ENCODE measurements at places on chromosomes 13 and 19.
A peak's percentile ranks its signal among the peaks of the same experiment; 100 is the strongest.

DNA sequence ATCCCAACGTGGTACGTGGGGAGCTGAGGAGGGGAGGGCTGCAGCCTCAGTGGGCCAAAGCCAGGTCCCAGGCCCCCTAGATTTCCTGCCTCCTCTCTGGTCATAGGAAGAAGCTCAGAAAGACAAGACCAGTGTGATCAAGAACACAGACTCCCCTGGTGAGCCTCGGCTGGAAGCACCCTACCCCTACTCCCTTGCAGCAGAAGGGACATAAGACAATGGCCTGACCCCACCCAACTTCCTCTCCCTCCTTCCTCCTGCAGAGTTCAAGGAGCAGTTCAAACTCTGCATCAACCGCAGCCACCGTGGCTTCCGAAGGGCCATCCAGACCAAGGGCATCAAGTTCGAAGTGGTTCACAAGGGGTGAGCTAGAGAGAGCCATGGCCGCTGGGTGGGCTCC, 11.5 kb downstream of the PODNL1 start:
- H3K27ac ChIP-seq = no peak overlapping the region
- H3K36me3 ChIP-seq = peaks cover 30% of the 10 kb centered on the region
- H3K27me3 ChIP-seq = no peaks in the 10 kb centered on the region
- no peak for DNase-seq
- no peak overlapping the region for H3K4me3 ChIP-seq
- H3K4me1 ChIP-seq = no peaks in the 10 kb centered on the region

- no peak overlapping the region for H3K4me3 ChIP-seq
- no peaks in the 10 kb centered on the region for H3K27me3 ChIP-seq
- peaks cover 35% of the 10 kb centered on the region for H3K4me1 ChIP-seq
- no peaks in the 10 kb centered on the region for H3K36me3 ChIP-seq
Observed at GRCh38 chr19:57816652-57817051, 1.9 kb upstream of the ZNF552 start.

- H3K4me1 ChIP-seq = no peaks in the 10 kb centered on the region
- H3K36me3 ChIP-seq = no peaks in the 10 kb centered on the region
- H3K27me3 ChIP-seq = peaks cover 3% of the 10 kb centered on the region
- no peak overlapping the region for H3K27ac ChIP-seq
Observed at GRCh38 chr19:7301525-7301924, 7.3 kb upstream of the INSR start.

- no peak for DNase-seq
- no peaks in the 10 kb centered on the region for H3K36me3 ChIP-seq
- peaks cover 35% of the 10 kb centered on the region for H3K27me3 ChIP-seq
Observed at GRCh38 chr19:46495786-46496099, at the start of gene PNMA8B. Gene PNMA8B (minus strand): TSS chr19:46495867. CDS start chr19:46495465, 402 bp downstream.

DNA sequence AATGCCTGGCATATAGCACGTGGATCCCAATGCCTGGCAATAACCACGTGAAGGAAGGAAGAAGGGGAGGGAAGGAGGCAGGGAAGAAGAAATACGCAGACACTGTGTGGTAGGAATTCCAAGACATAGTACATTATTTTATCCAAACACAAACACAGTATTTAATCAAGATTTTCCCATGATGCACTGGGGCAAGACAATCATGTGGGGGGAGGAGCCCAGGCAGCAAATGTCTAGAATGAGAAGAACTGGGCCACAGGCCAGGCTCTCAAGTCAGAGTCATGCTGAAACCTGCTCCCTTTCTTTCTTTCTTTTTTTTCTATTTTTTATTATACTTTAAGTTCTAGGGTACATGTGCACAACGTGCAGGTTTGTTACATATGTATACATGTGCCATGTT, 717.9 kb downstream of the UQCRFS1 start:
- no peak overlapping the region for H3K27ac ChIP-seq
- H3K27me3 ChIP-seq = no peaks in the 10 kb centered on the region
- H3K36me3 ChIP-seq = no peaks in the 10 kb centered on the region
- H3K4me1 ChIP-seq = peaks cover 22% of the 10 kb centered on the region
- DNase-seq = no peak

GRCh38 chr19:52910648-52911047, 12.6 kb downstream of the ZNF888 start:
- no peak for DNase-seq
- H3K27ac ChIP-seq = no peak overlapping the region
- H3K4me1 ChIP-seq = no peaks in the 10 kb centered on the region
- no peaks in the 10 kb centered on the region for H3K27me3 ChIP-seq

DNA sequence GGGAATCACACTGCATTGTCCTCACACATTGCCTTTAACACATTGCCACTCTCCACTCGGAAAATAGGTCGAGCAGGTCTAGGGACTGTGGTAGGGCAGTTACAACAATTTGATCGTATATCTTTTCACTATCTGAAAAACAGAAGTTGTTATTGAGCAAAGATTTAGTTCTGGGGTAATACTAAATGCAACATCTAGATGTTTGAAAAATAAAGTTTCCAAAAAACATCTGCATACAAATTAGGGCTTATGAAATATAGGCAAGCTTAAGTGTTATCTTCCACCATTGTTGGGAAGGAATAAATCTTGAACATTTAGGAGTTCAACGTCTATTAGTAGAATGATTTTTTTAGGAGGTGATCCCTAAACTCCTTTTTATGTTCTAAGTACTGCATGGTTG, 768 bp upstream of the HS6ST3 start:
- no peak overlapping the region for H3K27ac ChIP-seq
- H3K27me3 ChIP-seq = peaks cover 40% of the 10 kb centered on the region
- no peak overlapping the region for H3K4me3 ChIP-seq
- H3K36me3 ChIP-seq = no peaks in the 10 kb centered on the region
- DNase-seq = no peak

- no peaks in the 10 kb centered on the region for H3K36me3 ChIP-seq
- no peak overlapping the region for H3K27ac ChIP-seq
- DNase-seq = no peak
Observed at GRCh38 chr13:99982731-99983498, 1.3 kb downstream of the ZIC2 start.

DNA sequence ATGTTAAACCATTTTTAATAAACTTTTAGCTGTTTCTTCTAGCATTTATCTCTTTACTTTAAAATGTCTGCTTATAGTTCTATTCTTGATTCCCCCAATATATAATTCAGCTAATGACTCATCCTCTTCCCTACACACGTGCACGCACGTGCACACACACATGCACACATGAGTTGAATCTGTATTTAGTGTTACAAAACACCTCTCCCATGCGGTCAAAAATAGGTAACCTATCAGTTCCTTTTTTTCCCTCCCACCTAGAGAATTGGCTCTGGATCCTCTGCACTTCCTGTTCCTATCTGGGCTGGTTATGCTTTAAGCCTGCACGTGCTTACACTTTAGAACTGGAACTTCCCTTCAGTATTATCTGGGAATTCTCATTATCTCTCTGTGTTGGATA, 144.1 kb downstream of the PAN3 start:
- H3K36me3 ChIP-seq = peaks cover 64% of the 10 kb centered on the region
- no peak overlapping the region for H3K4me3 ChIP-seq
- DNase-seq = no peak
- H3K4me1 ChIP-seq = no peaks in the 10 kb centered on the region
- no peaks in the 10 kb centered on the region for H3K27me3 ChIP-seq

DNA sequence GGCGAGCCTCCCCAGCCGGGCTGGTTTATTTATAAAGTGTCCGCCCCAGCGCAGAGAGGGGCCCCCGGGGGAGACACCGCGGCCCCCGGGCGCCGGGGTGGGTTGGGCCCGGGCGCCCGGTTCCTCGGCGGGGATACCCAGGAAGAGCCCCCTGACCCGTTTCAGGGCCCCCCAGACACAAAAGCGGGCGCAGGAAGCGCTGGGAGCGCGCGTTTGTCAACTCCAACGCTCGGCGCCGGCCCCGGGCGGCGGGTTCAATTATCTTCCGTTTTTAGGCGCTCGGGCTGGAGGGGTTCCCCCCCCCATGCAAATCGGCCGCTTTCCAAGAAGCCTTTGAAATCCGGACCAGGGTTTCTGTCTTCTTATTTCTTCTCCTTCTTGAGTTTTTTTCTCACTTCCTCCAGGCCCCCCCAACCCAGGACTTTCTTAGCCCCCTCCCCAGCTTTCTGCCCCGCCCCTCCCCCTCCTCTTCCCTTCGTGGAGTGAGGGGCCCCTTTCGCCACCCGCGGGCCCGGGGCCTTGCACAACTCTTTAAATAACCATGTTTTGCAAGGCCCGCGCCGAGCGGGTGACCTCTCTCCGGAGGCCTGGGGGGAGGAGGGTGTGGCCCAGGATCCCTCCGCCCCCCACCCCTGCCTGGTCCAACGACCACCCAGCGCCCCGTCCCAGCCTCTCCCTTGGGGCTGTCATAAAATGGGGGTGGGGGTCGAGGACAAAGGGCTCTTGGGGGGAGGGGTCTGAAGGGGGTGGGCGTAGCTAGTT, 935 bp downstream of the ARID3A start:
- H3K4me1 ChIP-seq = peaks cover 39% of the 10 kb centered on the region
- H3K27me3 ChIP-seq = no peaks in the 10 kb centered on the region
- no peak overlapping the region for H3K27ac ChIP-seq
- peak; percentile 54 for DNase-seq

- no peak for DNase-seq
- no peaks in the 10 kb centered on the region for H3K4me1 ChIP-seq
- H3K27ac ChIP-seq = no peak overlapping the region
- no peak overlapping the region for H3K4me3 ChIP-seq
- H3K36me3 ChIP-seq = no peaks in the 10 kb centered on the region
- H3K27me3 ChIP-seq = no peaks in the 10 kb centered on the region
Observed at GRCh38 chr19:29745253-29745652, 30.2 kb upstream of the C19orf12 start.

DNA sequence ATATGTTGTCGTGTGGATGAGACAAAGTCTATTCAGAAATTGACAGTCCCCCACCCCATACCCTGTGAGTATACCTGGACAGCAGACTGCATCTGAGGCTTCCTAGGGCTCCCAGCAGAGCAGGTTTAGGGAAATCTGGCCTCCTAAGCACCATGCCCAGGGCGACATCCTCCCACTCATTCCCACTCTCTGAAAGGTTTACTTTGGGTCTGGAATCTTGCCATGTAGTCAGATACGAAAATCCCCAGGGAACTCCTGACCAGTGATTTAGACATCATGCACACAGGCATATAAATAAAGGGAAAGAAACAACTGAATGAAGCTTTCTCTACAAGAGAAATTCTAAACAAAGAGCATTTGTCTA, 717 bp upstream of the NALCN start:
- no peaks in the 10 kb centered on the region for H3K4me1 ChIP-seq
- DNase-seq = no peak
- no peak overlapping the region for H3K27ac ChIP-seq
- no peak overlapping the region for H3K4me3 ChIP-seq

DNA sequence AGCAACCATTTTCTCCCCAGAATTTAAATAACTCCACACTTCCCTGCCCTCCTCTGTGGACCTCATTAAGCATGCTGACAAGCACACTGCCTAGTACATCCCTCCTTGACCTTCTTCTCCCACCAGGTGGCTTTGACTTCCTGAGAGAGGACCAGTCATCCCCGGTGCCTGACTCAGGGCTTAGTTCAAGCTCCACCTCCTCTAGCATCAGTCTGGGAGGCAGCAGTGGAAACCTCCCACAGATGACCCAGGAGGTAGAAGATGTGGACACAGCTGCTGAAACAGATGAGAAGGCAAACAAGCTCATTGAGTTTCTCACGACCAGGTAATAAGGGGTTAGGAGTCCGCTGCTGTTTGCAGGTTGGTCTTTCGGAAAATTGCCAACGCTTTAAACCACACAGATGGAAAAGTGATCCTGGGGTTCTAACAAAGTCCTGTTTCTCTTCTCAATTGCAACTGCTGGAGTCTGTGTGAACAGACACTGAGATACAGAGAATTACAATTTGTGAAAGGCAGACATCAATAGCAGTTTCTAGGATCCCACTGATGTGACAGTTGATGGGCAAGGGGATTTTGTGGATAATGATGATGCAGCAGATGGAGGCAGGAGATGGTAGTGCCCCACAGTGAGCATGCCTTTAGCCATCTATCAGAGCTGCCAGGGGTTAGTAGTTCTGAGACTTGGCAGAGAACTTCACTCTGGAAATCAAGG, 86.7 kb downstream of the ZAR1L start:
- no peak for DNase-seq
- H3K36me3 ChIP-seq = peaks cover 8% of the 10 kb centered on the region
- H3K27me3 ChIP-seq = no peaks in the 10 kb centered on the region
- no peak overlapping the region for H3K4me3 ChIP-seq

GRCh38 chr19:30781047-30781446, 408.9 kb downstream of the ZNF536 start:
- DNase-seq = no peak
- H3K27ac ChIP-seq = no peak overlapping the region
- H3K4me3 ChIP-seq = no peak overlapping the region

GRCh38 chr13:25218019-25218418, 45.9 kb upstream of the AMER2 start:
- H3K36me3 ChIP-seq = no peaks in the 10 kb centered on the region
- H3K4me3 ChIP-seq = no peak overlapping the region
- DNase-seq = no peak
- no peaks in the 10 kb centered on the region for H3K4me1 ChIP-seq
- H3K27me3 ChIP-seq = no peaks in the 10 kb centered on the region
- no peak overlapping the region for H3K27ac ChIP-seq

GRCh38 chr19:34808566-34808965, 35.6 kb upstream of the ZNF599 start:
- no peaks in the 10 kb centered on the region for H3K36me3 ChIP-seq
- no peaks in the 10 kb centered on the region for H3K4me1 ChIP-seq
- H3K4me3 ChIP-seq = no peak overlapping the region
- no peak for DNase-seq

DNA sequence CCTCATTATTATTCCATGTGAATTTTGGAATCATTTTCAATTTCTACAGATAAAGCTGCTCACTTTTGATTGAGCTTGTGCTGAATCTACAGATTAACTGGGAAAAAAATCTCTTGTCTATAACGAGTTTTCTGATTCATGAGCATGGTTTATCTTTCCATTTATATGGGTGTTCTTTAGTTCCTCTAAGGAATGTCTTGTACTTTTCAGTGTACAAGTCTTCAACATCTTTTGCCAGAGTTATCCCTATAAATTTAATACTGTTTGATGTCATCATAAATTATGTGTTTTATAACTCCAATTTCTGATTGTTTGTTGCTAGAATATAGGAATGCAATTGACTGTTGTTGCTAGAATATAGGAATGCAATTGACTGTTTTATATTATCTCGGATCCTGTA, 533.8 kb downstream of the OLFM4 start:
- H3K27me3 ChIP-seq = no peaks in the 10 kb centered on the region
- H3K4me1 ChIP-seq = no peaks in the 10 kb centered on the region
- H3K36me3 ChIP-seq = no peaks in the 10 kb centered on the region

DNA sequence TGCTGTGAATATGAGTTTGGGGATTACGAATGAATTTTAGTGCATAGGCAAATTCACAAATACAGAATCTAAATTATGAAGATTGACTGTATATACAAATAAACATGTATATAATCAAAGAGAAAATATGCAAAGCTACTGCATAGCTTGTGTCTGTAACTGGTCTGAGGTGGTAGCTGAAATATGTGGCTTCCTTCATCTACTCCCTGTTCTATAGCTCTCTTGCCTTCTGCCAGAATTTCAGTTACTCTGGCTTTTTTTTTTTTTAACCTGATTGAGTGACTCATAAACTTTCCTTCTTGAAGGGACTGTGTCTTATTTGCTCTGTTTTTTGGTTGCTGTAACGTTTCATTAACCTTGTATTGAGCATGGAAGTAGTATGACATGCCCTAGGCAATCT, 26.6 kb downstream of the DNAJC3 start:
- no peak overlapping the region for H3K4me3 ChIP-seq
- DNase-seq = no peak
- no peaks in the 10 kb centered on the region for H3K27me3 ChIP-seq
- no peaks in the 10 kb centered on the region for H3K36me3 ChIP-seq
- no peak overlapping the region for H3K27ac ChIP-seq
